ENCODE measurements at places on chromosomes 3 and 15.

GRCh38 chr3:52055537-52056351, 627 bp downstream of the DUSP7 start:
- DNase-seq: no peak

- peak; percentile 40 for DNase-seq
Observed at GRCh38 chr15:57866149-57866736, 159.7 kb downstream of the POLR2M start.

DNA sequence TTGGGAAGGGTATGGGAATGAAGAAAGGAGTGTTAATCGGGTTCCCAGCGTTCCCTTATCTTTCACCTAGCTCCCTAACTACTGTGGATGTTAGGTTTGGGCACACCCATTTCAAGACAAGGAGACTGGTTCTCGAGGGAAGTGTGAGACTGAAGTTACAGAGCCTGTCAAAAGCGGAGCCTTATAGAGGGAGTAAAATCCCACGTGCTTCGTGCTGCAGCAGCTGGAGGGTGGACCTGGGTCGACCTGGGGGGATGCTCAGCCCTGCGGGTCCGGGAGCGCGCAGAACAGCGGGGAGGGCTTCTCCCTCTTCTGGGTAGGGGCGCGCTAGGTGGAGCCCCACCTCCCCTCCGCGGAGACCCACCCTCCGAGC, 314 bp upstream of the TMED3 start:
- DNase-seq: no peak

GRCh38 chr3:115330430-115330829, 183.3 kb upstream of the ZBTB20 start:
- no peak for DNase-seq

GRCh38 chr15:62598217-62598616, 433.1 kb upstream of the C2CD4B start:
- no peak for DNase-seq

GRCh38 chr3:46427916-46428833, 21.1 kb downstream of the CCRL2 start:
- DNase-seq: no peak

- no peak for DNase-seq
Observed at GRCh38 chr3:98784666-98785600, 21.8 kb downstream of the ST3GAL6 start.

DNA sequence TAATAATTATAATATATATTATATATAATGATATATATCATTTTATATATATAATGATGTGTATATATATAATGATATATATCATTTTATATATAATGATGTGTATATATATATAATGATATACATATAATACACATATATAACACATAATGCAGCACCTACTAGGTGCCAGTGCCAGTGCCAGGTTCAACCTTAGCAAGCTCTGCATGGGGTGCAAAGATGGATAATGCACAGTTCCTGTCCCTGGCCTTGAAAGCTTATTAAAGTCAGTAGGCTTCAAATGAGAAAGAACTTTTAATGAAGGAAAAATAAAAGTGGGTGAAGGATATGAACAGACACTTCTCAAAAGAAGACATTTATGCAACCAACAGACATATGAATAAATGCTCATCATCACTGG, 192.7 kb upstream of the SLC2A2 start:
- DNase-seq: no peak

GRCh38 chr15:64490598-64491259, 30.4 kb downstream of the ZNF609 start:
- no peak for DNase-seq

DNA sequence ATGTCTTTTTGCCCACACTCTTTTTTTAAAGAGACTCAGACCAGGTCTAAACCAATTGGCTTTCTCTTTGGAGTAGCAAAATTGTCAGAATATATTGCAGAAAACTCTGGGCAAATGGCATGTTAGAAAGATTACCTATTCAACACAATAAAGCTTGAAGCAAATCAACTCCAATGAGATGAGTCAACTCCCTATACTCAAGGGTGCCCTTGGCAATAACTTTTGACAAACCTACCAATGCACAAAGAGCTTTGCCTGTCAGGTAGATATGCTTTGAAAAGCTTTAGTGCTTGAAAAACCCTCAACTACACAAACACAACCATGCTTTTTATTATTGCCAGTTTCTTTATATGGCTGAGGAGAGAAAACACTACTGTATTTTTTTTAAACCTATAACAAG, 137.7 kb upstream of the GRM7 start:
- DNase-seq: no peak

DNA sequence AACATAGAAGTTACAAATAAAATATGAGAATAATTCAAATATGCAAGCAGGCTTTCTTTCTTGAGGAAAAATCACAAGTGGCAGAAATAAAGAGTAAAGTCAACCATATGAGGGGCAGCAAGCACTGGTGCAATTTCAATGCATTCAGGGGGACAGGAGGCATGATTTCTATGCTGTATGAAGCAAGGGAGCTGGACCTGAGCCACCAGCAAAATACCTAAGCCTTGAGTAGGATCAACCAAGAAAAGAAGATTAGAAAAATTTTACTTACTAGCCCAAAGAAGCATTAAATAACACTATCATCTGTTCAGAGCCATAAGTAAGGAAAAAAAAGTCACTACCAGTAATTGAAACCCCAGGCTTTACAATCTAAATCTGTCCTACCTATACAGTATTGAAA, 6.3 kb downstream of the ADGRG7 start:
- no peak for DNase-seq

GRCh38 chr15:54304321-54304720, 326.1 kb downstream of the UNC13C start:
- DNase-seq: peak; percentile 17

DNA sequence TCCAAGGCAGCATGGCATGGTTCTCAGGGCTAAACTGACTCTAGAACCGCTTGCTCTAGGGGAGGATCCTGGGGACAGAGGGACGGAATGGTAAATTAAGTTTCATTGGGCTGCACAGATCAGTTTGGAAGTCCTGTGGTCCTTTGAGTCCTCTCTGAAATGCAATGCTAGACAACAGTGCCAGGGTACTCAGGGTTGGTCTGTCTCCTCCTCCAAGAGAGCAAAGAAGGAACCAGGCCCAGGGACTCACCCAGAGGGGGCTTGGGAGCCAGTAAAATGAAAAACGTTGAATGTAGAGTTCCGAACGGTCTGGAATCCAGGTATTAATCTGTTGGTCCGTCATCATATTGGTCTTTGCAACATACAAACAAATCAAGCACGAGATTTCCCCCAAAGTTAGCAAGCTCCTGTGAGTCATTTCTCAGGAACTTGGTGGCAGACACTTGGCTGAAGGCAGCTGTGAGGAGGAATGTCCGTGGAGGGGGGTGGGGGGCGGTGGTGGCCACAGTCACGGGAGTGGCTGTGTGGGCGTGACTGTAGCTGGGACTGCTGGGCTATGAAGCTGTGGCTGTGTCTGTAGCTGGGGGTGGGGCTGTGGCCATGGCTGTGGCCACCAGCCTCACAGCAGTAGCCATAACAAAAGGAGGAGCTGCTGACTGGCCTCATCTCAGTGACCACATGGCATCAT, 361.0 kb downstream of the SHQ1 start:
- peak; percentile 67 for DNase-seq

DNA sequence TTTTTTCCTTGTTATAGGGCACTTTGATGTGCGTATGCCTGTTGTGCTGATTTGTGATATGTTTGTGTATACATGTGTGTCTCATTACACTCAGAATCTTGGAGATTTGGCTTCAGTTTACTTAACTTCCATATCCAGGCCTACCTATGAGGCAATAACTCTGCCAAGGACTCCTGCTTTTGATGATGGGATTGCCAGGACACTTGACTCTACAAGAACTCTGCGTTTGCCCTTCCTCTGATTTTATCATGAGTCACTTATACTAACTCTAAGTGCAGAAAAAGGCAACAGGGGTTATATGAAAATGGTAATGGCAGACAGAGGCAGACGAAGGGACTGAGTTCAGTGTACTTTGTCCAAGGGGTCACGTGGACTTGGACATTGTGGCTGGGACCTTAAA, 33.6 kb downstream of the MCTP2 start:
- DNase-seq: no peak

DNA sequence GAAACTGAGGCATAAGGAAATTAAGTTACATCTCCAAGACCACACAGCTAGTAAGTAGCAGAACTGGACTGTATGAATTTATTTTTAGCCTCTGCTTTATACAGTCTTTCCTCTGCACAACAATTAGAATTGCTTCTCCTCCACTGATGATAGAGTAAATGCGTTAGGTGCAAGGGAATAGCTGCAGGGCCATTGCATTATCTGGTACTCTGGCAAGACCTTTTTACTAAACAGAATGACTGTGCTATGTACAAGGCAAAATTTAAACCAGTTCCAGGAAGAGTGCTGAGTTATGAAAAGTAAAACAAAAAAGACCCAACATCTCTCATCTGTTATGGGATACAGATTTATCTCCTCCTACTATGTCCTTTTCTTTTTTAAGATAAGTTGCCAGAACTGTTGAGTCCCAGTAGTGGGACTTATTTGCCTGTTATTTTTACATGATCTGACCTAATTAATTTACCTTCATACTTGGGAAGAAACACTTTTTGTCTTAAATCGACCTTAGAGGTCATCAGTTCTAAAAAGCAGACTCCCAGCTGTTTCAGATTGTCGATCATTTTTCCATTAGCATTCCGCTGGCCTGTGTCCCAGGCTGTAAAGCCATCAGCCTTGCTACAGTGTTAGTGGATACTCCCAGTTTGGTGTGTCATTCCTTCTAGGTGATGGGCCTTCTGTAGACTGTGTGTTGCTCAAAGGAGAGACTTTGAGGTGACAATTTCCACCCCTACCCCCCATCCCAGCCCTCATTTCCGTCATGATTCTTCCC, 147.5 kb upstream of the NUDT16 start:
- DNase-seq: peak; percentile 33

DNA sequence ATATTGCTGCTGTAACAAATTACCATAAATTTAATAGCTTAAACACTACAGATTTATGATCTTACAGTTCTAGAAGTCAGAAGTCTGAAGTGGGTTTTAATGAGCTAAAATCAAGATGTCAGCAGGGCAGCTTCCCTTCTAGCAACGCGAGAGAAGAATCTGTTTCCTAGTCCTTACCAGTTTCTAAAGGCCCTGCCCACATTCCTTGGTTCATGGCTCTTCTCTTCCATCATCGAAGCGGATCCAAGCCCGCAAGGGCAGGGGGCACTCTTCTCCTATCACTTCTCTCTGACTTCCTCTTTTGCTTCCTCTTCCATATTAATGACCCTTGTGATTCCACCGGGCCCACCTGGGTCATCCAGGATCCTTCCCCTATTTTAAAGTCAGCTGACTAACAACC, 16.1 kb downstream of the MINDY4B start:
- DNase-seq: no peak

DNA sequence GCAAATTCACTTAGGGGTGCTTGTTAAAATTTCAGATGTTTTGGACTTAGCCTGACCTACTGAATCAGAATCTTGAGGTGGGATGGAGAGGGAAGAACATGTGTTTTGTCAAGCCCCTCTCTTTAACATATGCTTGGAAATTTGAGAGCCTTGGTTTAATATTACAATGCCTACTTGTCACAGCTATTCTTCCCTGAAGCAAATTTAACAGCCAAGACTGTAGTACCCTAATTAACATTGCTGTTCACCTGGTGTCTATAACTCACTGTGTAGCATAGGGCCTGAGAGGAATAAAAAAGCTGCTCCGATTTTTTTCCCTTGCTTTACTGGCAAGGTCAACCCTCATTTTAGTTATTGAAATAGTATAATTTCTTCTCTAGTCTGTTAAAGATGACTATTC, 880.1 kb downstream of the CADM2 start:
- DNase-seq: no peak

DNA sequence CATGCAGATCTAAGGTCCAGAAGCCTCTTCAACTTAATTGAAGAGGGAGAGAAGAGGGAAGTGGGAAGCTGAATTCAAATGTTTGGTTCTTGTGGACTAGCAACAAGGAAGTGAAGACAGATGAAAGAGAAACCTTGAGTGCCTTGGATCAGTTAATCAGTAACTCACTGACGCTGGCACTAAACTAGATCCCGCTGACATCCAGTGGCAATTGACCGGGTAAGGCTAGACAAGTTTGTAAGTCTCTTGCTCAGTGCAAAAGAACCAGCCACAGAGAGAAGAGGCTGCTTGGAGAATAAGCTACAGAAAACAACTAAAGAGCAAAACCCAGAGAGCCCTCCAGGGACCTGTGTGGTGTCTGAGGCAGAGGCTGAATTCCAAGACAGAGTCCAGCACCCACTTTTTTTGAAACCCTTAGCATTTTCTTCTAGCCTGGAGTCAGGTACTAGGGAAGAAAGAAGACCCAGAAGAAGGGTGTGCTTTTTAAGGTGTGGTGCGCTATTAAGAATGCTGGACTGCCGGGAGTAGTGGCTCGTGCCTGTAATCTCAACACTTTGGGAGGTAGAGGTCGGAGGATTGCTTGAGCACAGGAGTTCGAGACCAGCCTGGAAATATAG, 6.9 kb downstream of the PLCH1 start:
- no peak for DNase-seq

DNA sequence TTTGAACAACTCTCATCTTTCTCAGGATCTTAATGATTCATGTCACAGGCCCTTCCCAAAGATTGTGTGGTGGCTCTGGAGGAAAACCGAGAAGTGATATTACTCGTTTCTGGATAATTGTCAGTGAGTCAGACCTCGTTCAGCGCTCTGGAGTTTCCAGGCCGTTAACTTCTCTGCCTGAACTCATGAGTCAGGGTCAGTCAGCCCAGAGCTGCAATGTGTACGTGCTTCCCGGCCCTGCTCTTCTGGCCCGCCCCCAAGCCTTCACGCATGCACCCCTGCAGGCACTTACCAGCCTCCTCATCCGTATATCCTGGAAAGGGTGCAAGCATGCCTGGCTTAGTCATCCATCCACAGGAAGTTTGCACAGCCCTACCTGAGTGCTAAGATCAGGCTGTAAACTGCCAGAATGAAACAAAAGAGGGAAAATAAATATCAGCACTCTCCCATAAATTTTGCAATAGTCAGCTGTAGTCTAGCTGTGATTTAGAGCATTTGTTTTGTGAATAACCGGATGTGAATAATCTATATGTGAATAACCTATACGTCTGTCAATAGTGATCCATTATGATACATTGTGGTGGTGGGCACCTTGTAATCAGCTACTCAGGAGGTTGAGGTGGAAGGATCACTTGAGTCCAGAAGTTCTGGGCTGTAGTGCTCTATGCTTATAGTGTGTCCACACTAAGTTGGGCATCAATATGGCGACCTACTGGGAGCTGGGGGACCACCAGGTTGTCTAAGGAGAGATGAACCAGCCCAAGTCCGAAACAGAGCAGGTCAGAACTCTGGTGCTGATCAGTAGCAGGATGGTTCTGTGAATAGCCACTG, 35.3 kb upstream of the SEMA4B start:
- peak; percentile 49 for DNase-seq
